ENCODE measurements at places on chromosomes 13 and 19.

GRCh38 chr19:41929536-41930071 lies 1.4 kb upstream of the ERFL start:
- DNase-seq: no peak

- DNase-seq: no peak
Observed at GRCh38 chr13:35830850-35831450, 300.2 kb downstream of the DCLK1 start.

- no peak for DNase-seq
Observed at GRCh38 chr13:33577007-33577406, 240.9 kb upstream of the RFC3 start.

DNA sequence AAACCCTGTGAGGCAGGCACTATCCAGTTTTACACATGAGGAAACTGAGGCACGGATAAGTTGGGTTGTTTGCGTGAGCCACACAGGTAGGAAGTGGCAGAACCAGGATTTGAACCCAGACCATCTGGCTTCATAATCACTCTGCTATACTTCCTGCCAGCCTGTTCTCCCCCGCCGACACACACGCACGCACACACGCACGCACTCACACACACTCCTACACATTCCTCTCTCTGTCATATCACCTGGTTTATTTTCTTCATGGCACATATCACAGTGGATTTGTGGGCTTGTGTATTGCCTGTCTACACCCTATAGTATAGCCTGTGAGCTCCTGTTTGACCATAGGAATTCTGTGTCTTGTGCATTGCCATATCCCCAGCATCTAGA lies 140.0 kb downstream of the SIPA1L3 start:
- DNase-seq: no peak

- DNase-seq: no peak
Observed at GRCh38 chr19:54107876-54108490, 5.3 kb downstream of the NDUFA3 start.

DNA sequence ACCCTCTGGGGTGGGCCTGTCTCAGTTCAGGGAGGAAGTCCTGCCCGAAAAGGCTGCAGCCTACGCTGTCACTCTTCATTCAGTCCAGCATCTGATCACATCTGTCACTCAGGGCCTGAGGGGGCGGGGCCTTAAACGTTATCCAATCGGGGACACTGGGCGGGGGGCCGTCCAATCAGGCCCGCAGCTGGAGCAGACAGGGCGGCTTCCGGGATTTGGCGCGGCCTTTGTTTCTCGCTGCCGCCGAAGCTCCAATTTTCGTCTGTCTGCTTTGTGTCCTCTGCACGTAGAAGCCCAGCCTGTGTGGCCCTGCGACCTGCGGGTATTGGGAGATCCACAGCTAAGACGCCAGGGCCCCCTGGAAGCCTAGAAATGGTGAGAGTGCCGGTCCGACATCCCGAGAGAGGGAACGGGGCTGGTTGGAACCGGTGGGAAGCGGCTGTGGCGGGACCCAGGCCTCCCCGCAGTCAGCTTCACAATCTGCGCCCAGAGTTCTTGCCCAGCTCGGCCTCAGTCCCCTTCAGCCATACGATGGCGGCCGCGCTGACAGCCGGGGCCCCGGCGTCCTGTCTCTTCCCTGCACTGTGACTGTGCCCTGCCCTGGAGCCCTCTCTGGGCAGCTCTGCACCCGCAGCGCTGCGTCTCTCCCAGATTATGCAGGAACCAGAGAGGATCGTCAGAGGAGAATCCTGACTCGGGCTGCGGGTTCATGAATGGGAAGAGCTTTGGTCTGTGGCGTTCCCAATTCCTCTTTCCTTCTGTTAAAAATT lies at the start of gene ZNF730:
Gene ZNF730, plus strand, starts transcription at position 224 of the 770 bp plus-strand sequence. Its CDS starts 149 bp downstream, at position 373.
- DNase-seq: peak; percentile 88

- peak; percentile 80 for DNase-seq
Observed at GRCh38 chr19:38974624-38975213, 823 bp downstream of the FBXO17 start.

DNA sequence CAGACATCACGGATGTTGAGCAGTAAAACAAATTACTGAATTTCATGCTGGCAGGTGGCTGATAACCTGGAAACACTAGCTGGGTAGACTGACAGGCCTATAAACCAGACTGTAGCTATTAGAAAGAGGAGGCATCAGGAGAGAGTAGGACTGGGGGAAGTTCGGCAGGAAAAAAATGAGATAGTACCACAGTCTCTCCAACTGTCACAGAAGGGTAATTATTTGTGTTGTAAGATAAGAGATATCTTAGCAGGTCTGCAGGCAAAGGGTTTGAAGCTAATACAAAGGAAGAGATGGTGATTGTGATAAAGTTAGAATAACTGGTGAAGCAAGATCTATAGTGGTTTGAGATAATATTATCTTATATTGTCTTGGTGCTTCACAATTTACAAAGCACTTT lies 41.7 kb downstream of the MIPEP start:
- DNase-seq: no peak

DNA sequence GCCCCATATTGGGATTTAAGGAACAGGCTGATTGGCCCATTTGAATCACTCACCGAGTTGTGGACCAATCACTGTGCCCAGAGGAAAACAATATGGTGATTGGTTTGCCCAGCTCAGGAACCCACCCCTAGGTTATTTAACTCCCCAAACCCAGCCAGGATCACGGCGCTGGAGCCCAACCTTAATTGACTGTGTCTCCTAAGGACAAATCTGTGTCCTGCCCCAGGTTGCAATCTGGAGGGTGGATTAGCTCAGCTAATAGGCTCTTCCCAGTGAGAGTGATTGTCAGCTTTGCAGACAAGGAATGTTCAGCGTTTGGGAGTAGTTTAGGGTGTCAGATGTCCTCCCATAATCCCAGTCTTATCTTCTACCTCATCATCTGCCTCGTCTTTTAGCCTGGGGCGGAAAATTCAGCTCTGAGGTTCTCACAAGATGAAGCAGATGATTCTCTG lies 3.5 kb upstream of the ZNF358 start:
- DNase-seq: no peak

- no peak for DNase-seq
Observed at GRCh38 chr13:28704282-28704681, 14.5 kb downstream of the SLC46A3 start.

DNA sequence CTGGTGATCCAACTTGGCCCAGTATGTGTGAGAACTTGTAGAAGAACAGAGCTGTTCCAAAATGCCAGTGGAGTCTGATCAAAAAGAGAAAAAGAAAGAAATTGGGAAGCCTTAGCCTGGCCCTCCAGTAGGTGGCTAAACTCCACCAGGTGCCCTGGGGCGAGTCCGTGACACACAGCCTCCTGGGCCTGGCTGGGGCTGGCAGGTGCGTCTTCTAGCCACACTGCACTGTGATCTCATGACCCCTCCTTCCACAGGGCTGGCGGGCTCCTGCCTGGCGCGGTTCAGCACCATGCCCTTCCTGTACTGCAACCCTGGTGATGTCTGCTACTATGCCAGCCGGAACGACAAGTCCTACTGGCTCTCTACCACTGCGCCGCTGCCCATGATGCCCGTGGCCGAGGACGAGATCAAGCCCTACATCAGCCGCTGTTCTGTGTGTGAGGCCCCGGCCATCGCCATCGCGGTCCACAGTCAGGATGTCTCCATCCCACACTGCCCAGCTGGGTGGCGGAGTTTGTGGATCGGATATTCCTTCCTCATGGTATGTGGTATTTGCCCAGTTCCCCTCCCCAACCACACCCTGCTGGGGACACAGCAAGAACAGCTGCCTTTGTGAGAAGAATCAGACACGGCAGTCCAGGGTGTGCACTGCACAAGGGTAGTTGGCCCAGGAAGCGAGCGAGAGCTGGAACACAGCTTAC lies 53.7 kb downstream of the RAB20 start:
- no peak for DNase-seq

DNA sequence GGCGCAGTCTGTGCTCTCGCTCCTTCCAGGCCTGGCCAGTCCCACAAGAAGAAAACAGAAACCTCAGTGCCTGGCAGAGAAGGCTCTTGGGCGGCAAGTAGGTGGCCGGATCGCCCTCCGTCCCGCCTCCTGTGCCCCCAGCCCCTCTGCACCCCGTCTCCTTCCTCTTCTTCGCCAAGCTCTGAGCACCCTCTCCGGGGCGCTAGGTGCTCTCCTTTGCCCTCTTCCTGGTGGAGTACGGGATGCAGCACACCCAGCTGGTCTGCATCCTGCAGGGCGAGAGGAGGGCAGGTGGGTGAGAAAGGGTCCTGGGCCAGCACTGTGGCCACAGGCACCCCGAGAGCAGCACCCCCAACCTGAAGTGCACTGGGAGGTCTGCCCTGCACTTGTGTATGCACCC lies 17.3 kb downstream of the C13orf46 start:
- DNase-seq: no peak

DNA sequence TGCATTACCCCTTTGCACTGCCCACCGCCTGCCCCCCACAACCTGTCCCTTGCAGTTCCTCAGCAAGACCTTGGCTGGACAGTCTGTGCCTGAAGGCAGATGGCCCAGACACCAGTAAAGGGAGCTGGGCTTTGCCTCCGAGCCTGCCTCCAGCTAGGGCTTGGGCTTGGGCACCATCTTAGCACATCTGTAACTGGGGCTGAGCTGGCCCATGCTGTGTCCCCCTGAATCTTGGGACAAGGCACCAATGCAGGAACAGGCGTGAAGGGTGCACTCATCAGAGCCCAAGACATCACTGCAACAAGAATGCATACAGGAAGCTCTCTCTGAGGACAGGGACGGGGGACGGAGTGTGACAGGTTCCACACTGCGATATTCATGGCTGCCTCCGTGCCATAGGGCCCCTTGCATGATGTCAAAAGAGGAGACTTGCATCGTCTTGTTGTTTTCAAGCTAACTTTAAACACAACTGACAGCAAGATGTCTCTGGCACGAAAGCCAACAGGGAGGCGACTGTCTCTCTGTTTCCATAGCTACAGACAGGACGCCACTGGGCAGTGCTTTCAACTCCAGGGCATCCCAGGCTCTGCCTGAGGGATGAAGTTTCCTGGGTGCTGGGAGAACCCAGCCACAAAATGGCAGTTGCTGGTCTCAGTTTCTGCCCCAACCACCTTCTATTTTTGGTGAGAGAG lies 8.7 kb upstream of the CHST8 start:
- DNase-seq: no peak

GRCh38 chr13:111957913-111958450 lies 109.0 kb upstream of the SOX1 start:
- no peak for DNase-seq

GRCh38 chr19:39406656-39407409 lies at the start of gene ZFP36:
Gene ZFP36, plus strand, starts transcription at chr19:39406847. Its CDS starts 58 bp downstream, at chr19:39406905.
- no peak for DNase-seq

- DNase-seq: no peak
Observed at GRCh38 chr19:33630880-33631608, 9.3 kb downstream of the CHST8 start.

- DNase-seq: peak; percentile 14
Observed at GRCh38 chr19:35357867-35358573, at the start of gene FFAR3. Gene FFAR3, plus strand, starts transcription at chr19:35358460. Its CDS starts 431 bp downstream, at chr19:35358891.

DNA sequence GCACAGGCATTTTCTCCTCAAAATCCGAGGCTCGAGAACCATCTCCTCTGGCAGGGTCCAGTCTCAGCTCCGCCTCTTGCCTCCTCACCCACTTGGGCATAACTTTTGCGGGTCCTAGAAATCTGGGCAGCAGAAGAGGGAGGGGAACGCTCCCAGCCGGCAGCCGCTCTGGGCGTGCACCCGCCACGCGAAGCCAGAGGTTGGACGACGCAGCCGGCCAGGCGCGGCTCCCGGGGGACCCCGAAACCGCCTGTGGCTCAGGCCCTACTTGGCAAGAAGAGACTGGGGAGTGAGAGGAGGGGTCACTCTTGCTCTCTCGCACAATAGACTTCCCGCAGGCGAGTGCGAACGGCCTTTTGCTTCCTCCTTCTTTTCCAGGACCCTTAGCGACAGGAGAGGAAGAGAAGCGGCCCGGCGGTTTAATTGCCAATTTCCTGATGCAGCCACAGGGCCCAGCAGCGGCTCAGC lies 6.0 kb upstream of the SOX1 start:
- no peak for DNase-seq

DNA sequence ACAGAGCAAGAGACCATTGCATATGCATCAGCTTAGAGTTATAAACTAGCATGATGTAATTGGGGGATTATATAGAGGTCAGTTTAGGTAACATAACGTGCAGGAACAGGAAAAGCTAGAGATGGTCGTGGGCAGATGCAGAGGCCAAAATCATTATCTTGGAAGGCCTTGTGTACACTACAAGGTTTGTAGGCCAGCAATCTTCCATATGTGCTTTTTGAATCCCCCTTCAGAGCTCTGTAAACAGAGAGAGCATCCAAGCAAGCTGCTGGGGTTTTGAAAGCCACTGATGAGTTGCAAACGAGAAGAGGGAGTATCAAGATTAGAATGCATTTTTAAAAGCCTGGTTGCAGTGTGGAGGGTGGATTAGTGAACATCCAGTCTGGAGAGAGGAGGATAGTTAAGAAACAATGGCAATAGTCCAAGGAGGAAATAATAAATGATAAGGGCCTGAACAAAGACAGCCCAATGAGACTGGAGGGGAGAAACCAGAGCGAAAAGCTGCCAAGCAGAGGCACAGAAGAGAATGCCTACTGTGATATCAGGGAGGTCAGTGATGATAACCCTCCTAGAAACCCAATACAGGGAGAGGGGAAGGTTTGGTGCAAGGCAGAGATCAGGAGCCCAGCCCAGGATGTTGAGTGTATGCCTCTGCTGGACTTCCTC lies 109.6 kb downstream of the ZAR1L start:
- no peak for DNase-seq

DNA sequence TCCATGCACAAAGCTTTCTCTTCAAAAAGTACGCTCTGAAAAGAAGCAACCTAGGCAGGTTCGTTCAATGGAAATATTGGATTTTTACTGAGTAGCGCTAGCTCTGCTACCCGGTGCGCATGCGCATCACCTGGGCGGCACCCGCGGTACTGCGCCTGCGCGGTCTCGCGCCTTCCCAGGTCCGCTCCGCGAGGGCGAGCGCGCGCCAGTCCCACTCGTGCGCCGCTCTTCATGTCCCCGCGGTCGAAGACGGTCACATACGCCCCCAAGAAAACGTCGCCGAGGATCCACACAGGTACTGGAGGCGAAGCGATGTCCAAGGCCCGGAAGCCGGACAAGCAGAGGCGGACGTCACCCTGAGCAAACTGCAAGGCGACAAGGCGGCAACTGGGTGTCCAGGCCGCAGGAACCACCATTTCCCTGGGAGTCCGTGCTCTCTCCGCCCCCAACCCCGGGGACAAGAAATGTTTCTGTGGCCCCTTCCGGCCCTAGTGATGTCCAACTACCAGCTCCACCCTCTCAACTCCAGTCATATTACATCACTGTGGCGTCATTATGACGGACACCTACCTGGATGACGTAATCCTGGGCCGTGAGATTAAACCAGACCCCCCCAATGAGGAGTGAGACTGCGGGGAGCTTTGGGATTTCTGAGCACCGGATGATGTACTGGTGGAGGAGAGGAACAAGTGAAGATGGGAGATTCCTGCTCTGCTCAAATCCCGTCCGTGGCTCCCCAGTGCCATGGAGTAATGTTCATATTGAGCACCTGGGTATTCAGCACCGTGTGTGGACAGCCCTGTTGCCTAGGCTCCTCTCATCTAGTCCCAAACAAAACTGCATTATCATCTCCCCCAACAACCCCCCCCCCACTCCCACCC lies 4.8 kb upstream of the KCNC3 start:
- DNase-seq: peak; percentile 65

- DNase-seq: peak; percentile 37
Observed at GRCh38 chr13:48750588-48751383, 97.1 kb downstream of the CYSLTR2 start.

- peak; percentile 90 for DNase-seq
Observed at GRCh38 chr13:21670006-21670882, 629 bp upstream of the FGF9 start.

- peak; percentile 61 for DNase-seq
Observed at GRCh38 chr13:111278743-111279652, 41.4 kb upstream of the TEX29 start.

- DNase-seq: no peak
Observed at GRCh38 chr13:46140044-46140443, 35.2 kb upstream of the CPB2 start.

- no peak for DNase-seq
Observed at GRCh38 chr13:42101821-42102585, 53.6 kb downstream of the DGKH start.

GRCh38 chr13:66225072-66225471 lies 1005.1 kb downstream of the PCDH9 start:
- DNase-seq: no peak

Data from muscle of back (tissue), 13 donors.